Activated T-helper 1 cell treated with anti-CD3 and anti-CD28 coated beads, Interleukin-2, amount 50 U/mL, for 16 hours (primary cell): ENCODE measurements at places on chromosomes 6 and 20.

DNA sequence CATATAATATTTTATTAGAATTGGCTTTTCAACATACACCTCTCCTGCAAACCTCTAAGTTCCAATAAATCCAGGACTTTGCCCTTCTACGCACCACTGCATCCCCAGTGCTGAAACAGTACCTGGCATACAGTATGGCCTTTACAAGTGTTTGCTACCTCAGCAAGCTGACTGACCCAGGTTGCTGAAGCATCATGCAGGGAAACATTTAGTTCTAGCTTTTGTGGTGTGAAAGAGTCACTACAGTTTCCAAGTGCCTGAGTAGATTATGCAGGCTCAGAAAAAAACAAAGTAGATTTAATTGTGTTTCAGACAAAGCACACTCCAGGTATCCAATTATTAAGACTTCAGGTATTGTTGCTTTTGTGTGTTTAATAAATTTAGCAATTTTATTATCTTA is 614.2 kb upstream of the NRSN1 start:
- DNase-seq, result no peak

- DNase-seq, result no peak
Measured at GRCh38 chr6:170208651-170209353, 82.1 kb downstream of the DLL1 start.

DNA sequence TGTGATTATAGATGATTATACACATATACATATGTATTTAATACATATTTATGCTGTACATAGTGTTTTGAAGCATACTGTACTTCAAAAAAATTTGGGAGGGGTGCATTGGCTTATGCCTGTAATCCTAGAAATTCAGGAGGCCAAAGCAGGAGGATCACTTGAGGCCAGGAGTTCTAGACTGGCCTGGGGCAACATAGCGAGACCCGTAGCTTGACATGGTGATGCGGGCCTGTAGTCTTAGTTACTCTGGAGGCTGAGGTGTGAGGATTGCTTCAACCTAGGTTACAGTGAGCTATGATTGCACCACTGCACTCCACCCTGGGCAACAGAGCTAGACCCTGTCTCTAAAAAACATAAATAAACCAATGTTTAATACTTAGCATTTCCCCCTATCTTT is 1.6 kb upstream of the FAM110A start:
- DNase-seq, result no peak

DNA sequence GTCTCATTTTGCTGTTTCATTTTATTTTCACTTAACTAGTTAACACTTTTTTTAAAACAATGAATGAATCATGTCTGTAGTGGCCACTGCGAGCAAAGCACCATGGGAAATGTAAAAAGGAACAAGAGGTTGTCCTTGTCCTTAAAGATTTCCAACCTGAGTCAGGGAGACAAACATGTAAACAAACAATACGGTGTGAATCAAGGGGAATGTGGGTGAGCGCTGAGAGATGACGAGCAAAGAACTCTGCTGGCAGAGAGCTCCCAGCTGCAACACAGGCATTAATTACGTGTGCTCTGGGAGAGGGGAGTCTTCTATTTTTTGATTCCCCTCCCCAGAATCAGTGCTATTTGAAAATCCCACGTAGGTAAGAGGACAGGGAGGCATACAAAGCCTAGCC is 84.3 kb downstream of the ATXN1 start:
- DNase-seq, result no peak

GRCh38 chr6:47804821-47805220 is 23.0 kb downstream of the OPN5 start:
- no peak for DNase-seq

- DNase-seq, result no peak
Measured at GRCh38 chr6:21759721-21760120, 166.2 kb downstream of the SOX4 start.

- DNase-seq, result no peak
Measured at GRCh38 chr20:10271494-10272219, 53.0 kb downstream of the SNAP25 start.

GRCh38 chr6:35492258-35492973 is 4.5 kb downstream of the TEAD3 start:
- DNase-seq, result no peak

DNA sequence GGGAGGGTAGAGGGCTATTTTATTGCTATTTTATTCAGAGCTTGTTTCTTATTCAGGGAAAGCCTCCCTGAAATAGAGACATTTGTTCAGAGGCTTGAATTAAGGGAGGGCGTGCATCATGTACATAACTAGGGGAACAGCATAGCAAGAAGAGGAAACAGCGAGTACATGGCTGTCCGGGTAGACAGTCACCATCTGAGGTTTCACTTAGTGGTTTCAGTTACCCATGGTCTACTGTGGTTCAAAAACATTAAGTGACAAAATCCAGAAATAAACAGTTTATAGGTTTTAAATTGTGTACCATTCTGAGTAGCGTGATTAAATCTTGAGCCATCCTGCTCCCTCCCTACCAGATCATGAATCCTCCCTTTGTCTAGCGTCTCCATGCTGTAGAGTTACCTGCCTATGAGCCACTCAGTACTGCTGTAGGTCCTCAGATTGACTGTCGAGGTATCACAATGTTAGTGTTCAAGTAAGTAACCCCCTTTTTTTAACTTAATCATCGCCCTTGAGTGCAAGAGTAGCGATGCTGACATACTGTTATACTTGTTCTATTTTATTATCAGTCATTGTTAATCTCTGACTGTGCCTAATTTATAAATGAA is 791.5 kb downstream of the TFAP2A start:
- no peak for DNase-seq

- DNase-seq, result no peak
Measured at GRCh38 chr6:82073484-82073883, 174.1 kb downstream of the IBTK start.

DNA sequence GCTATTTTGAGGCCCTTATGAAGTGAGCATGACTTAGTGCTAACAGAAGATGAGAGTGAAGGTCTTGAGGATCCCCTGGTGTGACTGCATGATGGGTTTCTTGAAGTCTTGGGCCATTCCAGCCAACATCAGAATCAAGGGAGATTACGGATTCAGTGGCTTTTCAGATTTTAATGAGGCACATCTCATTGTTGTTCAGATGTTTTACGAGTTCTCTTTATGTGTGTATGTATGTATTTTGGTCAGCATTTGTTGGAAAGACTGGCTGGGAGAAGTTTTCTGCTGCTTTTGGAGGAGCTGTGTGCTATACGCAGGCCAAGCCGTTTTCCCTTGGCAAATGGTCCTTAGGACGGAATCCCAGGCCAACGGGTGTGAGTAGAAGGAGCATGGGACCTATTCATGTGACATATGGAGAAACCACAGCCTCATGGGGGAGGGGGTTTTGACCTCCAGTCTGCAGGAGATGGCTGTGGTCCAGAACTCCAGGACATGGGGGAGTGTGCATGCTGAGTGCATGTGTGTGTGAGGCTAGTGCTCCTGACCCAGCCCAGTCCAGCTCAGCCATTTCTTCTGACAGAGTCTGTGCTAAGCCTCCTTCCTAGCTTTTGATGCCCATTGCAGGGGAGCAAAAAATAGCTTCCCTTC is 35.3 kb downstream of the CHMP4B start:
- no peak for DNase-seq
